CD4-positive, alpha-beta T cell treated with Interferon gamma for 1 hour (primary cell): ENCODE measurements at places on chromosomes 7 and 10.
A peak's percentile ranks its signal among the peaks of the same experiment; 100 is the strongest.

GRCh38 chr7:138875794-138876193 is 77.8 kb upstream of the ATP6V0A4 start:
- DNase-seq: peak; percentile 28

DNA sequence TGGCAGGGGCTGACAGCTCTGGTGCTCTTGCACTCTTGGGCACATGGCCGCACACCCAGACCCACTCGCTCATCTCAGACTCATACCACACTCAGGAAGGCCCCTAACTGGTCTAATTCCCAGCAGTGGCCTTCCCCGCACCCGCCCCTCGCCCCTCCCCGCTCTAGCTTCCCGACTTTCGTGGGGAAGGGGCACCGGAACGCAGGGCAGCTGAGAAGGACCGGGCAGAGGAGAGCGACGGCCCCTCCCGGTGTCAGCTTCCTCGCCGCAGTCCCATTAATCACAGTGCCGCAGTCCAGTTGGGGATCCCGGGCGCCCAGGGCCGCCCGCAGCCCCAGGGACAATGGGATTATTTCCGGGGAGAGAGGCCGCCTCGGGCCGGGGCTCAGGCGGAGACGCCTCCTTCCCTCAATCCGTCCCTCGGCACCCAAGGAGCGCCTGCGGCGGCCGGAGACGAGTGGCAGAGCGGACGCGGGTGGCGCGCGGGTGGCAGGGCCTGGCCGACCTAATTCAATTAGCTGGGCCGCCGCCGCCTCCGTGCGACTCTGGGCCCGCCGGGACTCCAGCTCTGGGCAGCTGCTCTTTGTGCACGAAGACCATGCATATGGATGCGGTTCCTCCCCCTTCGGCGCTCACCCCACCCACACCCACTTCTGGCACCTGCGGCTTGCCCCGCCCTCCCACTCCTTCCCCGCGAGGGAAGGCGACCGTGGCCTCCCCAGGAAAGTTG is 7.8 kb upstream of the TLX1 start:
- no peak for DNase-seq

DNA sequence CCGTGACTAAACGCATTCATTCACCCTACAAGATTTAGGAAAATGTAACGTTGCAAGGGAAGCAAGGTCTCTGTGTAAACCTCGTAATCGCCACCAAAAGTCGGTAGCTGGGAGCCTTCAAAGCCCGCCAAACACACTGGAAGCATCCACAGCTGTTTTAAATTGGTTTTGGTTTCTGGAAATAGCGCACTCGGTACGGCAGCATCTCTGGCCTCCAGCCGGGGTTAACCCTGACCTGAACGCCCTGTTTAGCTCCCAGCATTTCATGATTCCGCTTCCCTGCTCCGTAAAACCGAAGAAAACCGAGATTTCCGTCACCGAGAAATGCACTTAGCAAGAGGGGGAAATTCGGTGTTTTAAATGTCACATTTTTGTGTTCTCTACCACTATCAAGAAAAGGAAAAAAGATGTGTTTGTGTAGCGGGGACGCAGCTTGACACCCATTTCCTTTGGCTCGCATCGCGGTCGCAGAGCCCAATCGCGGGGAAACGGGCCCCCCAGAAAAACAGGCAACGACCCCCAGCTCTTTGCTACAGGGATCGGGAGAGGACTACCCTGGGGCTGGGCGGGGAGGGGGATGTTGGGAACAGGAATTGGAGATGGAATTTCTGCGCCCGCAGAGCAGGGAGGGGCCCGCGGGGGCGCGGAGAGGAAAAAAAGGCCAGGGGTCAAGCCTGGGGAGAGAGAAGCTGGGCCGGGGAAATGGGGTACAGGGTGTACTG is 646 bp downstream of the SGCE start:
- no peak for DNase-seq

DNA sequence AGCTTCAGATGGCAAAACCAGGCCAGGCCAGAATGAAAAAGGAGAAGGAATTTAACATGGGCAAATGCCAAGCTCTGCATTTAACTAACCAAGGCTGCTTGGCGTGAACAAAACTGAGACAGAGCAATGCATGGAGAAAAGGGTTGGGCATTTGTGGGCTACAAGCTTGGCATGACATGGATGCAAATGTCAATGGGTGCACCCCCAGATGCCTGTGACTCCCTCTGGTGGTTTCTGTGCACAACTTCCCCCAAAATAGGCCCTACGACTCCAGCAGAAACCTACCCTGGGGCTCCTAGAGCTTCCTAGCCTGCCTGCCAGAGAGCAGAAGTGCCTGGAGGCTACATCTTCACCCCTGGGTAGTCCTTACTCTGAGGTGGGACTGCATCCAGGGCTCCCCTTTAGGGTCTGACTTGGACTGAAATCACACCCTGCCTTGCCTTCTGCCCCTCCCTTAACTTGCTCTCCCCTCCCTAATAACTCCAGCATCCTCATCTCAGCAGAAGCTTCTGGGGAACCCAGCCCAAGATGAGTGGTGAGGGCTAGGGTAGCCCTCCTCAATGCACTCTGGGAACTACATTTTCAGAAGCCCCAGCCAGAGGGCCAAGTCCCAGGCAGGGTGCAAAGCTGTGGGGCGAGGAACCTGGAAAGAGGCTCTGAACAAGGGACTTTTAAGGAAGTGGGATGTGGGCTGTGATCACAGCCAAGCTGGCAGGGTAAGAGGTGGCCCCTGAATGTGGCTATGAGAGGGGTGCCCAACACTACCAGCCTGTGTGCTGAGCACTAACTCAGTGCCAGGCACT is 11.3 kb downstream of the GPRIN2 start:
- DNase-seq: peak; percentile 0

DNA sequence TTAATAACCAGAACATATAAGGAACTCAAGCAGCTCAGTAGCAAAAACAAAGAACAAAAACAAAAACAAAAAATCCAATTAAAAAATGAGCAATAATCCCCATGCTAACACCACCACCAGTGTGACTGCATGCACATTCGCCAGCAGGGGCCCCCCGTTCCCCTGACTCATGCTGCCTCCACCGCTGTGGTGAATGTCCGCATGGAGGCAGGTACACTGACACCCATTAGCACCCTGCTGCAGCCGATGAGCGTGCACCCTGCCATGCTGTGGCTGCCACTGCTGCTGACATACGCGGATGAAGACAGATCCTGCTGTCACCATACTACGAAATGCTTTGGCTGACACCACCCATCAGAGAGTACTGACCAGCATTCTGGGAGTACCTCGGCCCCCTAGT is 321.6 kb upstream of the LRRTM3 start:
- DNase-seq: no peak
